ENCODE measurements at places on chromosomes 1 and 21.

DNA sequence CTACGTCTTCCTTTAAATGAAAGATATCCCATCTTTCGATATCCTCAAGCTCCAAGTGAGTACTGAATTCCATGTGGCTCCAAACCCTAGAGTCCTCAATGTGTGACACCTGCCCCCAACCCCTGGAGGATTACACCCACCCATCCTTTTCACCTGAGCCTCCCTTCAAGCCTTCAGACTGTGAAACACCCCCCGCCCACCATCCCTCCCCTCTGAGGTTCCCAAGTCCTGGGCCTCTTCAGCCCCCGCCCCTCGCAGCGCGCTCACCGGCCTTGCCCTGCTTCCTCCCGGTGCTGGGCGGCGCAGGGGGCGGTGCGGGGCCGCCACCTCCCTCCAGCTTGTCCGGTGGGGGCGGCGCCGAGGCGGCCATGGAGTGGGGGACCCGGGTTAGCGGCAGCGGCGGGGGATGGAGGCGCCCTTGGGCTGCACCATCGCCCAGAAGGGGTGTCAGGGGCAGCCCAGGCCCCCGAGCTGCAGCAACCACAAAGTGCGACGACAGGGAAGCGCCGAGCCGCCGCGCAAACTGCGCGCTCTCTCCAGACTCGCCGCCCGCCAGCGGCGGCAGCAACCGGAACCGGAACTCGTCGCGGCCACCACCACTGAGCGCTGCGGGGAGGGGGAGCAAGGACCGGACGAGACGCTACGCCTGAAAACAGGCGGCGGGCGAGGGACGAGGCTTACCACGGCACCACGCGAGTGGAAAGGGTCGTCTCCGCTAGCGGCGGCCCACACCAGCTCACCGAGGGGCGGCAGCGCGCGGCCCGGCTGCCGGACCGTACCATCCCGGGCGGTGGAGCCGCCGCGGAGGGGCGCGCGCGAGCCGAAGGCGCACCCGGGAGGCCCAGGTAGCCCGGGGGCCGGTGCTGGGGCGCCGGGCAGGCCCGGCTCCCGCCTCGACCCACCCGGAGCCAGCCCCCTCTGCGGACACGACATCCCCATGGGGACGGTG, at the start of gene PYGO2:
PYGO2 (minus strand) TSS at position 576 of the 949 bp plus-strand sequence; CDS start at position 370, 206 bp downstream.
- DNase-seq: no peak

- no peak for DNase-seq
Measured at GRCh38 chr21:29172282-29172681, 41.8 kb downstream of the MAP3K7CL start.

DNA sequence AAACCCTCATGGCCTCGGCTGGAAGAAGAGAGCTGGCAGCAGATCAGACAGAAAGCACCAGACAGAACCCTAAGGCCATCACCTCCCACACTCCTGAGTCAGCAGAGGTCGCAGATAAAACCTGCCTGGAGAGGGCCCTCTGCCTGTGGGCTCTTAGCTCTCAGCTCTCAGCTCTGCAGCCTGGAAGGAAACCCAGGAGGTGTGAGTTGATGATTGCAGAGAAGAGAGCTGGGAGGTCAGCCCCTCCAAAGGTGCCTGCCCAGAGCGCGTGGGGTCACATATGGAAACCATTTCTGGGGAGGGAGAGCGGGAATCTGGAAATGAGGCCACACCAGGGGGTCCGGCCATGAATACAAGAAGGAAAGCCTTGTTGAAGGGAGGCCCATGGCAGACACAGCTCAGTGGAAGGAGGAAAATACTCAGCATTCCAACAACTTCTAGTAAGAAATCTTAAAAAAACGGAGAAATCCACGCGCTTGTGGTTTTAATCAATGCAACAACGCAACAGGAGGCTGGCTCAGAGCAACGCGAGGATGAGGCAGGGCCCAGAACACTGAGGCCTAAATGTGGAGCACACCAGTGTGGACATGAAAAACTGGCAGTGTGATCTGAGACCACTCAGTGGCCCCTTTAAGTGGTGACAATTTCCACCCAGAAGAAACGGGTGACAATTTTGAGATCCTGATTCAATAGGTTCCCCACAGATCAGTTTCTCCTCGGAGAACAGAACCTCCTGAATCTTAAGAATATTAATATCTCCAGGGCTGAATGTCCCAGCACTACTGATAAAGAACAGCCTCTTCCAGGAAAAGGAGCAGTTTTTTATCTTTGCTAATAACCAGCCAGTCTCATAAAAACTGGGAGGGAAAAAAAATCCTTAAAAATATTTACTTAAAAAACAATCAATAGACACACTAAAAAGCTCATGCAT, 45.7 kb downstream of the PSMG1 start:
- no peak for DNase-seq

DNA sequence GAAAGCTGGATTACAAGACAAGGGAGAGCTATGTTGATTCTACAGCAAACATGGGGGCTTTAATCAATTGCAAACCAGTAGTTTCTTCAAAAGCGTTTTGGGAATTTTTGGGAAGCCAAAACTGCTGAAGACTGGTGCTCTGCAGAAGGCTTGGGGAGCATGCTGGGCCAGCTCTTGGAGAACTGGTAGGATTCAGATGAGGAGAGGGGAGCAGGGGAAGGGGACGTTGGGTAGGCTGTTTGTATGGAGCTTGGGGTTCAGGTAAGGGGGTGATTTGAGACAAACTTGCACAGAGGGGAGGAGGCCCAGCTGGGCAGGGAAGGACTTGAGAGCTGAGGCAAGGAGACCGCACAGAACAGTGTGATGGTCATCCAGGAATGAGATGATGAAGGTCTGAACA, 2.6 kb upstream of the MYOG start:
- DNase-seq: no peak

DNA sequence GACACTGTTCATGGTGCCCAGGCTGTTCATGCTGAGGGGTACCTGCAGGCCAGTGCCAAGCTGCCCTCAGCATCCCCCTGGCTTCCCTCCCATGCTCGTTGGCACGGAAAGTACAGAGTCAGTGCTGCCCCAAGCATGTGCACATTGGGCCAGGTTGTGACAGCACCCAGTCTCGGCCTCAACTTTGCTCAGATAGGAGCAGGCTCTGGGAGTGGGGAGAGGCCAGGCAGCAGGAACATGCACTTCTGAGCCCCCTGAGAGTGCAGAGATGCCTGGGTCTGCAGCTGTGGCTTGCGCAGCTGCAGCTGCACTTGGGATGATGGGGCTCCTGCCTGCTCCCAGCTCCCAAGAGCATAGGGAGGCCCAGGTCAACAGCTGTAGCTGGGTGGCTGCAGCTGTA, 966.4 kb upstream of the NCAM2 start:
- DNase-seq: no peak
